ENCODE measurements at places on chromosomes 1 and 21.

DNA sequence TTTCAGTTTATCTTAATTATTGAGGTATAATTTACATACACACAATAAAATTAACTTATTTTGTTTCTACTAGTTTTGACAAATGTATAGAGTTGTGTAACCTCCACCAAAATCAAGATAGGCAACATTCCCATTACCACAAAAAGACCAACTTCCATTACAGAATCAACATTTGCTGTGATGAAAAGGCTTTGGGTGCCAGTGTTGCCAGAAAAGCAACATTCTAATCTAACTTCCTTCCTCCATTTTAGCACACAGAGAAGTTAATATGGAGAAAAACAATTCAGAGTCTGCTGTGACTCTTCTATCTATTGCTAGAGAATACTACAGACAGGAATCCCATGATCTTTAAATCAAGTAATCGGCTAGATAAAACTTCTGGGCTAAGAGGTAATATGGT is 245.3 kb downstream of the RERE start:
- no peak for DNase-seq

DNA sequence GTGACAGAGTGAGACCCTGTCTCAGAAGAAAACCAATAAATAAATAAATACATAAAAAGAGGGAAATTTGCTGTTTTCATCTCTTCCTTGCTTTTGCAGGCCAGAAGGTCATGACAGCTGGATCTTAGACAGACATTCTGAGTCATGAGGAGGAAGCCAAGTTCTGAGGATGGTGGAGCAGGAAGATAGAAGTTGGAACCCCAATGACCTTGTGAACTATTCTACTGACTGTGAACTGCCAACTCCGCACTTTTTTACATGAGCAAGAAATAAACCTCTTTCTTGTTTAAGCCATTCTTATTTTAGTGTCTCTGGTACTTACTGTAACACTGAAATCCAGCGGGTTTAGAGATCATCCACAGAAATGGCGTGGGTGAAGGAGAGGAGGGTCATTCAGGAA is 8.5 kb downstream of the CD84 start:
- DNase-seq, result no peak

DNA sequence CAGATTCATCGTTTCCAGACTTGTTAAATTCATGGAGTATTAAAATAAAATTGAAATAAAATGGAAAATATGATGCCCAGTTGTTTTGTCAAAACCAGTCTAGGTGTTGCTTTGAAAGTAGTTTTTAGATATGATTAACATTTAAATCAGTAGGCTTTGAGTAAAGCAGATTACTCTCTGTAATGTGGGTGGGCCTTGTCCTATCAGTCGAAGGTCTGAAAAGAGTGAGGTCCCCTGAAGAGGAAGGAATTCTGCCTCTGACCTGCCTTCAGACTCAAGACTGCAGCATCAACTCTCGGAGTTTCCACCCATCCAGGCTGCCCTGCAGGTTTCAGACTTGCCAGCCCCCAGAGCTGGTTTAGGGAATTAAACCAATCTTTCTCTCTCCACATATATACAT is 36.2 kb downstream of the C21orf91 start:
- DNase-seq, result no peak

GRCh38 chr1:224632921-224633321 is 16.8 kb downstream of the CNIH3 start:
- no peak for DNase-seq

GRCh38 chr1:156260896-156261295 is 13.0 kb upstream of the PAQR6 start:
- DNase-seq, result no peak

GRCh38 chr1:166889776-166890175 is 13.7 kb upstream of the TADA1 start:
- no peak for DNase-seq

GRCh38 chr1:152585586-152585985 is 5.3 kb upstream of the LCE3D start:
- no peak for DNase-seq

DNA sequence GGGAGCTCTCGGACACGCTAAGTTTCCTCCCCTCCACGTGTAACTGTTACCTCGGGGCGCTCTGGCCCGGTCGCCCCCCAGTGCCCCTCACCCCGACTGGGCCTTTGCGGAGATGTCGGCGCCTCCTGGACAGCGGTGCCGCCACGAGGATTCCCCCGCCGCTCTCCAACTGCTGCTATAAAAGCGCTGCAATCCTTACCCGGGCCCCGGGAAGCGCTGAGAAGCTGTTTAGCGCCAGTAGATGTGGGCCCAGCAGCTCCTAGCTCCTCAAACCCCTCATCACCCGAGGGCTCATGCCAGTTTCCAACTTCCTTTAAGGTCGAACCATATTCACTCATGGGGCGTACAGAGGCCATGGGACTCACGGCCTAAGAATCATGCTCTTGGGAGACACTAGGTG is 361 bp upstream of the LMX1A start:
- DNase-seq, result no peak

DNA sequence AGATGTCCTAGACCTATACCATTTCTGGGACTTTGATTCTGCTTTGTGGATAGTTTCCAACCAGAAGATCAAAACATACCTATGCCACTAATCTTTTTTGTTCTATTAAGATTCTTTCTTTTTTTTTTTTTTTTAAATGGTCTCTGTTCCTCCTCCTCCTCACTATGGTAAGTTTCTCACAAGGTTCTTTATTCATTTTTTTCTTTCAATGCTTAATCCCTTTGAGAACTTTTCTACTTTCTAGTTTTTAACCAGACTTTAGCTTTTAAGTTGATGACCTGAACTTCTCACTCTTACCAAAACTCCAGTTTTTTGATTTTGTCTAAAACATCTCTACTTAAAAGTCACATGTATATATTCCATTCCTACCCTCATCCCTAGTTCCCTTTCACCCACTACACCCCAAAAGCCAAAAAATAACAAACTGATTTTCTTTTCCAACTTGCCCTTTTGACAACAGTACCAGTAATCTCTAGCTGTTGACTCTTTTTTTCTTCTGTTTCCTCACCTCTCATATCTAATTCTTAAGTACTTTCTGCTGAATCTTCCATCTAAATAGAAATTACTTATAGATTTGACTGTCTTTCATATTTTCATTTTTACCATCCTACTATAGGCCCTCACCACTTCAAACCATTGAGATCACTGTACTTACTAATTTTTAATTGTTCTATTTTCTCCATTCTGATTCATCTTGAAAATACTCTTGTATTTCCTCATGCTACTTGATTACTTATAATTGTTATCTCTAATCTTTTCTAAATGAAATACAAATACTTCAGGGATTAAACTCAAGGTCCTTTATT is 6.1 kb downstream of the CEPT1 start:
- no peak for DNase-seq

- no peak for DNase-seq
Observed at GRCh38 chr1:35935442-35936388, 4.8 kb downstream of the AGO3 start.

GRCh38 chr1:15341634-15342407 is 67.9 kb upstream of the EFHD2 start:
- no peak for DNase-seq

DNA sequence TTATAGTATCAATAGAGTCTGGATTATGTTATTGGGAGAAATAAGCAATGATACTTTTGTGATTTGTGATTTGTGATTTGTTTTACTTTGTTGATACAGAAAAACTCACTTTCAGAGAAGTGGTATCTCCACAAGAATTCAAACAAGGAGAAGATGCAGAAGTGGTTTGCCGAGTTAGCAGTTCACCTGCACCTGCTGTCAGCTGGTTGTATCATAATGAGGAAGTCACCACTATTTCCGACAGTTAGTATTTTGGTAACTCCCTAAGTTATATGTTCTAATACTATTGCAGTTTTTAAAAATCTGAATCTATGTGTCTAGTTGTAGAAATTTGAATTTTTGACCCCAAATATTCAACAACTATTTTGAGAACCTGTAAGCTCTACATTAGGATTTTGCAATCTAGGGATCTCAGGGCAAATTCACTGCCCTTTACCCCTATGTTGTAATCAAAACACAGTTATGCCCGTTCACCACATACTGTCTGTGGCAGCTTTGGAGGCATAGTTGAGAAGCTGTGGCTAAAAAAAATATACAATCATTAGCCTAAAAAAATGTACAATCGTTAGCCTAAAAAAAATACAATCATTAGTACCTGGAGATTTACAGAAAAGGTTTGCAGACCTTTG is 288.1 kb downstream of the NCAM2 start:
- DNase-seq, result no peak

- peak; percentile 60 for DNase-seq
Observed at GRCh38 chr1:51990478-51990965, at the start of gene RAB3B. TSS of gene RAB3B (minus strand) at chr1:51990700. CDS start at chr1:51977117, 13,583 bp downstream.

Data from stimulated activated CD4-positive, alpha-beta T cell treated with anti-CD3 and anti-CD28 coated beads, Interleukin-15, amount 100 ng/mL, for 1 hour (primary cell).